ENCODE measurements at places on chromosomes 16 and 17.
A peak's percentile ranks its signal among the peaks of the same experiment; 100 is the strongest.

GRCh38 chr17:71846561-71847110 is 274.2 kb upstream of the SOX9 start:
- DNase-seq = no peak

DNA sequence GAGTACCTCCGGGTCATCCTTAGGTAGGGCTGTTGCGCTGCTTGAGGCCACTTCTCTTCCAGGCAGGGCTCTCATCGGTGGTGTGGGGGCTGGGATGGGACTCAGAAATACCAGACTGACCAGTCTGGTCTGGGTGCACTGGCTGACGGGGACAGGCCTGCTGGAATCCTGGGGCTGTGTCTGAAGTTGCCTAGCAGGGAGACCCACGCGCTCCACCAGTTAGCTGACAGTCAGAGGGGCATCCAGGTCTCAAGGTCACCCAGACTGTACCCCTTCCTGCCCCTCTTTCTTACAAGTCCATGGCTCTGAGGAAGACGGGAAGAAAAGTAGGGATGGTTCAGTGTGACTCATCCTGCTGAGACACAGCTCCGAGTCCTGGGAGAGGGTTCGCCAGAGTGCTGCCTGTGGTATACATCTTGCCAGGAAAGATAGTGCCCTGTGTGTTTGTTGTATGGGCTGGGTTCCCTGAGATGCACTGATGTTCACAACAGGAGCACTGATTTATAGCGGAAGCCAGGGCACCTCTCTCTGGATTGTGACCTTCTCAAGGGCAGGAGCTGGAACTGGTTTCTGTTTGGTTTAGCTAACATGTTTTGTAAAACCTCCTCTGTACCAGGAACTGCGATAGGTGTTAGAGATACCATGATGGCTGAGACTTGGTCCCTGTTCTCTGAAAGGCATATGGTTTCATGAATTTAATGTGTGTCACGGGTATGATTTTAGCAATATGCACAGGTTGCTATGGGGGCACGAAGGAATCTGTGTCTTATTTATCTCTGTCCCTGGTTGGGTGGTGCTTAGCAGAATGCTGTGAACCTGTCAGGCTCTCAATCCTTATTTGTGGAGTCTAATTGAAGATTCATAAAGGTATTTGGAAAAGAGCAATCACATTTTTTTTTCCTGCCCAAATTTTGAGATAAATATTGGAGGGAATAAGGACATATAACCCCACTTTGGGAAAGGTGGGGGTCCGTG is 97.5 kb downstream of the OR1D5 start:
- no peak for DNase-seq

- no peak for DNase-seq
Measured at GRCh38 chr16:1535391-1536291, 2.2 kb downstream of the TMEM204 start.

GRCh38 chr17:56820207-56820606 is 13.5 kb downstream of the C17orf67 start:
- DNase-seq = no peak

GRCh38 chr16:57725554-57725953 is 10.0 kb upstream of the KATNB1 start:
- DNase-seq = no peak

DNA sequence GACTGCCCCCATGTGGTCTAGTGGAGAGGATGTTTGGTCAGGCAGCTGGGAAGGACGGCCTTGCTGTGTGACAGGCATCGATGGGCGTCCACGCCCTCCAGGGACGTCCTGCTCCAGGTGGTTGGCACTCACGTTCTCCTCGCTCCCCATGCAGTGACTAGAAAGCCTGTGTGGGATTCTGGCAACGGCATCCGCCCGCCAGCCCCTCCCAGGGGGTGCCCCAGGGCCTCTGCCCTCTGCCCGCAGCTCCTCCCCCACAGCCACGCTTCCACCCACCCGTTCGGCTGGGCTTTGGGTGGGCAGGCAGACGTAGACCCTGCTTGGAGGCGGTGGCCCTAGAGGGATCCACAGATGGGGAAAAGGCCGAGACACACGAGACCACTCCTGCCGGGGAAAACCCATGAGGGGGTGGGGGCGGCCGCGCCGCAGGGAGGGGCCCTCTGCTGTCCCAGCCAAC is 4.7 kb upstream of the IL17C start:
- peak; percentile 69 for DNase-seq

GRCh38 chr16:55941552-55941951 is 66.4 kb upstream of the CES5A start:
- DNase-seq = no peak

DNA sequence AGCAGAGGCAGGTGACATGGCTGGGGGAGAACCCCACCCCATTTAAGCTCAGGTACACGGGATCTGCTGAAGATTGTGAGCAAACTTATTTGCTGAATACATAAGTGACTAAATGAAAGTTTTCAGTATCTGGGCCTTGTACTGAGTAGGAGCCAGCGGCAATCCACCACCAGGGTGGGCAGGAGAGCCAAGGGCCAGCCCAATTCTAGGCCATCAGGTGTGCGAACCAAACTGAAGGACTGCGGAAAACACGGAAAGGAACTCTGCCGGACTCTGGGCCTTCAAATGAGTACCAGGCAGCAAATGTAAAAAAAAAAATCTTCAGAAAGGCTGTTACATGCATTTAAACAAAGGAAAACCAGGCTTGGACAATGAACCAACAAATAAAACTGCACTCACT is 19.7 kb downstream of the ARHGAP17 start:
- no peak for DNase-seq

DNA sequence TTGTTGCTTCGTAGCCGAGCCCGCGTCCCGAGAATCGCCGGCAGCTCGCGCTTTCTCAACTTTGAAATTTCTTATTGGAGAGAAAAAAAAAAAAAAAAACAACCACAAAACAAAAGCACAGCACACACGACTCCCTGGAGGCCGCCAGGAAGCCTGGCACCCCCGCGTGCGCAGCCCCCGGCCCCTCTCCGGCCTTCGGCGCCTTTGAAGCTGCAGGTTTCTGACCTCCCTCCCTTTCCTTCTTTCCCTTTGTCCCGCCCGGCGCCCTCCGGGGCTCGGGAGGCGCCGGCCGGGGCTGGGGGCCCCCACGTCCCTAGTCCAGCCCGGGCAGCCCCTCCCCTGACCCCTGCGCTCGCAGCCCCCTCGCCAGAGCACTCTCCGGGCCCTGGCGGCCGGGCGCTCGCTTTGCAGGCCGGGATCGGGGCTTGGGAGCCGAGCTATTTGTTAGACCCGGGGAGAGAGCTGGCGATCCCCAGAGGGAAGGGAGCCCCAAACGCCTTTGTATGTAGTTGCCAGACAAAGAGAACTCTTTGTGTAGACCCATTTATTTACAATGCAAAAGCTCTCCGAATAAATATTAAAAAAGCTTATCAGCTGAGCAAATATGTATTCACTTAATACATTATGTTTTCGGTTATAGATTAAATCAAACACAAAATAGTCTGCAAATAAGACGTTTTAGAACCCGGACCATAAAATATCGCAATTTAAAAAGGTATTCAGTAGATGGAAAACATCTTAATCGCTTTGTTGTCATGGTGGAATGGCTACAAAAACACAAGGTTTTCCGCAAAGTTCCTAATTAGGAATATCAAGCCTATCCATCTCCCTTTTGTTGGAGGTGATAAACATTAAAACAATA is 2.3 kb downstream of the BAHCC1 start:
- peak; percentile 96 for DNase-seq

Data from ecto neural progenitor cell (in vitro differentiated cells).